GM23248 (cell line): ENCODE measurements at places on chromosomes 2 and 18. TPM values are rescaled to one million over a fixed set of nuclear protein-coding genes. Genes with fewer than 3 reads are reported as not detected.

Gene GULP1
- 11.1 and 11.9 TPM in 2 replicates for total RNA-seq

Gene CROCC2
- under 0.01 and 2.4 TPM in 2 replicates for total RNA-seq

Gene GAREM2
- 1.8 and 2.5 TPM in 2 replicates for total RNA-seq

Gene PPIG
- total RNA-seq, result 23.0 and 28.2 TPM in 2 replicates

Gene UPP2
- not detected in 2 replicates for total RNA-seq
